Heart left ventricle (tissue), 16 donors: ENCODE measurements at places on chromosomes 4 and X. TPM values are rescaled to one million over a fixed set of nuclear protein-coding genes. Genes with fewer than 3 reads are reported as not detected.

DNA sequence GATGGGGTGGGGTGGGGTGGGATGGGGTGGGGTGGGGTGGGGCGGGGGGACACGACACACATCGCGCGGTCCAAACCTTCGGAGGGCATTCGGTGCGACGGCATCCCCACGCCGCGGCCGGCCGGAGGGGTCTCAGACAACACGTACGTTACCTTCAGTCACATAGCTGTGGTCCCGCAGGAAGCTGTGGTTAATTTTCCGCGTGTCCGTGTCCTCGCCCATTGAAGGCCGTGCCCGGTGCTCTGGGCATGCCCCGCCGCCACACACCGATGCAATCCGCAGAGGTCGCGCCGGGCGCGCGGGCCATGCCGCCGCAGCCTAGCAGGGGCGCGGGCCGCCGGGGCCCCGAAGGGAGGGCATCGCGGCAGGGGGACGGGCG, 417 bp downstream of the PPP2R2C start:
- no peak for DNase-seq

Gene GLOD5
- not detected for total RNA-seq

DNA sequence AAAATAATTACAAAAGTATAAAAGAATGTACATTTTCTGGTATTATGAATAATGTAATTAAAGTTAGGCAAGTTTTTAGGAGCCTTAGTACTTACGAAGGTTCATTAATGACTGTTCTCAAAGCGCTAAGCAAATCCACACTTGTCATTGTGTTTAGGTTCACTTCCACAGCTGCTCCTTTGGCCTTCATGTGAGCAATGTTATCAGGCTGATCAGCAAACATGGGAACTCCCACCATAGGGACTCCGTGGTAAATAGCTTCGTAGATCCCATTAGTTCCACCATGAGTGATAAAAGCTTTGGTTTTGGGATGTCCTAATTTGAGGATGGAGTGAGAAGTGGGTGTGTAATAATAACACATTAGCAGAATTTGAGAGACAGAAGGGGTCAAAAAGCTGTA, 45.1 kb downstream of the UGT2A2 start:
- DNase-seq = no peak

DNA sequence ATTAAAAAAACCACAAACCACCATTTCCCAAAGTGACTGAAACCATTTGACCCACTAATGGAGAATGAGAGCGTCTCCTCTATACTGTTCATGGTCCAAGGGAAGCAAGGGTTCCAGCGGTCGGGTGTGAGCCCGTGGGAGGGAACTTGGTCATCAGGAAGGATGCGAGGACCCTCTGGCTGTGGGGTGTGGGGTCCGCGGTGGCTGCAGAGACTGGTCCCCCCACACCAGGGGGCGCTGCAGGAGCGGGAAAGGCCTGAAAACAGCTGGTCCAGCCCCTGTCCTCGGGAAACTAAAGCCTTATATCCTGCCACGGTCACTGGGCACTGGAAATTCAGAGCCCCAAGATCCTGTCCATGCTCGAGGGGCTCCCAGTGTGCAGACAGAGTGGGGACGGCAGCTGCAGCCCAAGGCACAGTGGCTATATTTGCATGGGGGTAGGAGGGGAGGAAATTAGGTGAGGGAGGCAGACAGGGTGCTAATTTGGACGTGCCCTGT, 4.3 kb downstream of the BLOC1S4 start:
- peak; percentile 93 for DNase-seq

Gene SOWAHB
- total RNA-seq = not detected

DNA sequence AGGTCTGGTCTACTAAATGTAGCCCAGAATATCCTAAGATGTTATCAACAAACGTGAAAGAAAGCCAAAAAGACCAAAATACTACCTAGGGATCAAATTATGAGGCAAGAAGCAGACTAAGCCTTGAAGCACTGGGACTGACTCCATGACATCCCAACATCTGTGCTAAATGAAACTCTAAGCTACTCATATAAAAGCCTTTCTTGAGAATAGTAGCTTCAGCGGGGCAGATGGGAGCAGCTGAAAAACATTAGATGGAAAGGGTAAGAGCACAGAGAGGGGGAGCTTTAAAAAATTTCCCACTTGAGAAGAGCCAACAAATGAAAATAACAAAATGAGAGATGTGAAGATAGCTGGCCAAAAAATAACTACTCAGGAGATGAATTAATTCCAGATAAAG, 81.7 kb downstream of the MAD2L1 start:
- DNase-seq = no peak
